ENCODE measurements at places on chromosomes 2 and 18.
A peak's percentile ranks its signal among the peaks of the same experiment; 100 is the strongest.

DNA sequence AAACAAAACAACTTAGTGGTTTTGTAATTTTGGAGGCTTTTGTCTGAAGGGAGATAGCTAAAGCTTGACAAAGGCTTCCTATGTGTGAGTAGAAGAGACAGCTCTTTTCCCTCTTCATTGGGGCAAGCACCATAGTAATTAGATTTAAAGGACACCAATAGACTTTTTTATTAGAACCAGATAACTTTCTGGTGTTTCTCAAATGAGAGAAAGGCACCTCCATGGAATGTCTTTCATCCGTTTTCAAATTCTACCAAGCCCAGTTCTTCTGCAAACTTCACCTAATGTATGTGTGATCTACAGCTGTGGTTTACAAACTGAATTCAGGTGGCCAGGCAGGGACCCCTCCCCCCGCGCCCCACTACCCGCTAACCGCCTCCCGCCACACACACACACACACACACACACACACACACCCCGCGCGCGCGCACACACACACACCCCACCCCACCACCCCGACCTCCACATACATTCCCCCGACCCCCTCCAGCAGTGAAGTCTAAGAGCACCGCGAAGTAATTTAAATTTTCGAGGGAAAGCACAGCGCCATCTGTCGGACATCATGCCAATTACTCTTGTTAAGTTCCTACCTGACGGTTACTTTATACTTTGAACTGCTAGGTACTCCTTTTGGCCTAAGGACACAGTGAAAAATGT is 31.6 kb upstream of the PPP1R1C start:
- peak; percentile 47 for DNase-seq

DNA sequence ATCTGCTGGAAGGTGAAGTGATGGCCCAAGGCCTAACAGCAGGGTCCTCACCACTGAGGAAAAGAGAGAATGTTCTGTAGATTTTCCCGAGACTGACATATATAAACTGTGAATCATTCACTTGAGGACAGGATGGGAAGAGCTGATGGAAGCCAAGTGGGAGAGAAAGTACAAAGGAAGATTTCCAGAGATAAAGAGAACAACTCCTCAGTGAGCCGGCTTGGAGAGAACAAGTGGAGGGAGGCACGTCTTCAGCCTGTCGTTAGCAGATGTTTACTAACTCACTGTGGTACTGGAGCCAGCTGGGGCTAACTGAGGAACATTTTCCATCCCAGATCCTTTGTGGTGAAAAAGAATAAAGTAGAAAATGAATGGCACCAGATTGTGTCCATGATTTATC is 552.9 kb upstream of the TNP1 start:
- no peak for DNase-seq

DNA sequence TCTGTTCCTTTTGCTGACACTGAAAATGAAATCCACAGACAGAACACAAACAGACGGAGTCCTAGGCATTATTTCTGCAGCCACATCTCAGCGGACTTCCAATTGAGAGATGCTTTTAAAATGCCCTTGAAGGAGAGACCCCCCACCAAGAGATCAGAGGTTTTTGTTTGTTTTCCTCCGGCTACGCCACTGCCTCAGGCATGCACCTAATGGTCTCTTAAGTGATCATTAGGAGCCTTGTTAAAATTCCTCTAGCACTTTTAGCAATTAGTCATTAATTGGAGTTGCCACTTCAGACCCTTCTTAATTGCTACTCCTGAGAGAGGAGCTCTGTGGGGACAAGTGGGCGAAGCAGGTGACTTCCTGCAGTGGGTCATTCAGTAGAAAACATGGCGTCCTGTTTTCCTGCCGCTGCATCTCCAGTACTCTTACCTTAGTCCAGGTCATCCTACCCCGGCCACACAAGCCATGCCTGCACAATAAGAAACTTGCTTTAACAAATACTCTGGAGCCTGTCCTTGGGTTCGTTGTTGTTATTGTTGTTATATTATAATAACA is 257.7 kb upstream of the CHAC2 start:
- DNase-seq, result no peak

DNA sequence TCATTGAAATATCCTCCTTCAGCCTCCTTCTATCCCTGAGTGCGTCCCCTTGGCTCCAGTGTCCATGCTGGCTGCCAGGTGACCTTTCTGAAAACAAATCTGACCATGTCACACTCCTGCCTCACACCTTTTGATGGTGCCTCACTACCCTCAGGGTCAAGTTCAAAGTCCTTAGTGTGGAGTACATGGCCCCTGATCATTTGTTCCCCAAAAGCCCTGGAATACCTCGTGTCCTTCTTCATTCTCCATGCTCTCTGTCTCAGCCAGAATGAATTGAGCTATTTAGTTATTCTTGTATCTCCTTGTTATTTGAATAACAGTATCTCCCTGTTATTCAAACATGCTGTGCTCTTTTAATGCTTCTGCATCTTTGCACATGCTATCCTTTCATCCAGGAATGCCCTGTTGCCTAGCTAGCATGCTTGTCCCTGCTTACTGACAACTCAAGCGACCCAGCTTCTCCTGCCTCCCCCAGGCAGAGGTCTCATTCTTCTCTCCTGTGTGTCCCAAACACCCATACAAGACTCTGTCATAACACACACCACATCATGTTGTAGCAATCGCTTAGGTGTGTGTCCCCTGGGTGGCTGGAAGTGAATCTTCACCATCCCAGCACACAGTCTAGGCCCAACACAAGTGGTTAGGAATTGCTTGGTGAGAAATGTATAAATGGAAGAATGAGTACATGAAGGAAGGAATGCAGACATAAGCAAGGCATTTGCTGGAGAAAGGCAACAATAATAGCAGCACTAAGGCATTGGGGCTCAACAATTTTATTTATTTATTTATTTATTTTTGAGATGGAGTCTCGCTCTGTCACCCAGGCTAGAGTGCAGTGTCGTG is 144.0 kb downstream of the DDX1 start:
- DNase-seq, result no peak

DNA sequence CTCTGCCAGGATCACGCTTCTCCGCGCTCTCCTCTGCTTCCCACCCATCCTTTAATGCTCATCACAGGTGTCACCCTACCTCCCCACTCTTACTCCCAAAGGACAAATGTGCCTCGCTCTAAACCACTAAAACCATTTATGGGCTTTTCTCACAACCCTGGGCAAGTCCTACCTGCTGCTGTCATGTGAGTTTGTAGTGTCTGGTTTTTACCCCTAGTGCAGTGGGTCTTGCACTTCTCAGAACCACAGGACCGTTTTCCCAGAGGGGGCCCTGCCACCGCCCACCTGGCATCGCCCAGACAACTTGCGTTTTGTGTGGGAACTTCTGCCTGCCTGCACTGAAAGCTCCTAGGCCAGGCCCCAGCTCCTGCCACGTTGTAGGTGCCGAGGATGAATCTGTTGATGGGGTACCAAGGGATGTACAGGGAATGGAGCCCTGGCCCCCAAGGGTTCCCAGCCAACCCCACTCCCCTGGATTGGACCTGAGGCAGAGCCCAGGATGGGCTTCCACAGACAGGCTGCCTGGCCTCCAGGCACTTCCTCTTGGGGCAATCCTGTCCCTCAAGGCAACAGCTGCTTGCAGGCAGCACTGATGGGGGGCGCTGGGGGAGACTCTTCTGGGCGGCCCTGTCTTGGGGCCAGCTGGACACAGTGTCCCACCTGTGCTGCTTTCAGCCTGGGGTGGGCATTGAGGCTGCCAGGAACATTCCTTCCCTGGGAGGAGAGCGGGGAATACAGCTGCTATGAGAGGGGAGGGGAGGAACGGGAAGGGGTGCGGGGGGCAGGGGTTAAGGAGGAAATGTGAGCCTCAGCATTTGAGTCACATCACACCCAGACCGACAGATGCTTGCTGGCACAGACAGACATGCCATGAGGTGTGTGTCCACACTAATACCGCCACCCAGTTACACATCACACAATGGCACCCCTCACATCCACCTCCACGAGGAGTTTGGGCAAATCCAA is 176.3 kb downstream of the ZFP36L2 start:
- no peak for DNase-seq

- no peak for DNase-seq
Measured at GRCh38 chr2:191045141-191045540, 31.2 kb upstream of the STAT1 start.

DNA sequence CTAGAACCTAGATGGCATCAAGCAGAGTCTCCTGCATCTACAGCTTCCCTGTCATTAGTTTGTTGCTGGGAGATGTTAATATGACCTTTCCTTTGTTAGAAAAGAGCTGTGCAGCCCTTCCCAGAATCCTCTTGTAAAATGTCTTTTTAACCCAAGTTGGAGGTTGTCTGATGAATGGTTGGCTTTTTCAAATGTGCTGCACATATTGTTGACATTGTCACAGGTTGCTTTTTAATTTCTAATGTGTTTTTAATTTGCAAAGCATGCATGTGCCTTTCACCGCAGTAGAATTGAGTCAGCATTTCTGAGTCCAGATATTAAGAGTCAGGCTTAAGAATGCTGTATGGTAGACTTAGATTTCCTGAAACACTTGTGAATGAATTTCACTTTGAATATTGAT is 120.8 kb downstream of the GREB1L start:
- DNase-seq, result no peak

GRCh38 chr2:85779641-85780315 is 26.0 kb downstream of the ATOH8 start:
- DNase-seq, result no peak

- no peak for DNase-seq
Measured at GRCh38 chr2:143816916-143817315, 687.7 kb downstream of the ARHGAP15 start.
